Pericardium fibroblast (primary cell): ENCODE measurements at places on chromosomes 2 and 18. TPM values are rescaled to one million over a fixed set of nuclear protein-coding genes. Genes with fewer than 3 reads are reported as not detected.

The SERPINB13 gene
- not detected in 2 replicates for total RNA-seq

The MAPRE2 gene
- 17.6 and 18.9 TPM in 2 replicates for total RNA-seq

The NGEF gene
- total RNA-seq = 1.3 TPM in 1 of 2 replicates, not detected in the other

The TUBA4B gene
- not detected in 2 replicates for total RNA-seq

The CYP1B1 gene
- 22.1 and 134 TPM in 2 replicates for total RNA-seq

The AKAIN1 gene
- total RNA-seq = not detected in 2 replicates

The C18orf32 gene
- total RNA-seq = 19.0 and 38.2 TPM in 2 replicates

The OTOS gene
- not detected in 2 replicates for total RNA-seq
